ENCODE measurements at places on chromosomes 3 and 15.

- DNase-seq: no peak
Observed at GRCh38 chr3:146131616-146132410, 29.2 kb downstream of the PLOD2 start.

DNA sequence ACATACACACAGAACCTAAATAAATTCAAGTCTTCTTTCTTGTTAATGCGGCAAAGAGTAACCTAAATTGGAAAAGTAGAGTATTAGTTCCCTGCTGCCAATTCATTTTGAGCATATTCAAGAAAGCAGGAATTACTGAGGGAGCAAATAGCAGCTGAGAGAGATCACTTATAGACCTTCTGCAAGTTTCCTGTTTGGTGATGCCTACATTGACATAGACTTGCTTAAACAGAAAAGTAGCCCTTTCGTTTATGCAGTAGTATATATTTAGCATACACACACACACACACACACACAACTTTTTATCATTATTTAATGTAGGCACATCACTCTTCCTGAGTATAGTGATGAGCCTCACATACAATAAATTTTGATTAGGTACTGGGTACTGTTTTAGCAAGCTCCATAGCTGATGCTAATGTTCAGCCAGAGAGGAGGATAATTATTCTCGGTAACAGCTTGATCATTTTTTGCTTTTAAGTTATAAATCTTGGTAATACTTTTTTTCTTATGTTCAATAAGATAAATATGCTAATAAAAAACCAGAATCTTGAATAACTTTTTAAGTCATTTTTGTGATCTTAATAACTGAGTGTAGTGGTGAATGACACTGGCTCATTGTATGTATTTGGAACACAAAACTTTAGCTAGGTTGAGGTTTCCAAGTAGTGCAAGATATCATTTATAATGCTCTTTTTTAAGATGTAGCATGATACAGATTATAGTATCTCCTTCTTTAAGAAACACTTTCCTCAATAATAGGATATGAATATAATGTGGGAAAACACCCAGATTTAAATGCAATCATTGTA is 174.7 kb downstream of the MBNL1 start:
- DNase-seq: no peak

DNA sequence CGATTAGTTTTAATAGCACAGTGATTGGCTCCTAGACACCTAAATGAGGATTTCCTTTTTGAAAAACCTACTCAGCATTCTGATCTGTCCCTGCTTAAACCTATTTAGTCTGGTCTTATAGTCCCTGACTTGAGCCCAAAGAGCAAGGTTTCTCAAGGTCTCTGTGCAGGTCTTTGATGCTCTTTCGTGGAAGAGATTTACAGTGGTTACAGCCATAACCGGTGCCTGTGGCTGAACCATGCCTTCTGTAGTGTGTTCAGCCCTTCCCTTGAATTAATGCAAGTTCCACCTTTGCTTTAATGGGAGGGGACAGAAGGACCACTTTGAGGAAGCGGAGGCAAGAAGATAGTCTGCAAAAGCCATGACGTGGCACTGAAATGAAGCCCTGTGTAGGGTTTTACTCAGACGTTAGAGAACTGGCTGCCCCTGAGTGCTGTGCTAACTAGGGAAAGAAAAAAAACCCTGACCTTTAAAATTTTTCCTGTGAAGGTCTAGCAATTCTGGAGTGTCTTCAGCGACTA is 43.0 kb downstream of the ZBTB38 start:
- DNase-seq: no peak

DNA sequence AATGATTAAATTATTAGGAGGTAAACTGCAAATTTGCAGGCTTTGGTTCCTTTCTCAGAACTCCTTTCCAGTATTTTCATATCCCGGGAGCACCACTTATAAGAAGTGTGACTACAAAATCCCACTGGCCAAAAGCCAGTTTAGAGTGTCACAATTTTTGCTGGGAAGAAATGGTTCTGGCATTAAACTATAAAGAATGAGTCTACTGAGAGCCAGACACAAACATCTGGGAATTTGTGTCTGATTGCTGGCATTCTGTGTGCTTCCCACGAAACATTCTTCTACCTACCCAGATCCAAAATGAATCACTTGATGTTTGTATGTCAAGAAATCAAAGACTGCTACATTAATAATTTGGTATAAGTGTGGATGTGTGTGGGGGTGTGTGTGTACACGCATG is 82.8 kb downstream of the DUT start:
- no peak for DNase-seq

- no peak for DNase-seq
Observed at GRCh38 chr3:113634782-113635474, 61.5 kb downstream of the USF3 start.

DNA sequence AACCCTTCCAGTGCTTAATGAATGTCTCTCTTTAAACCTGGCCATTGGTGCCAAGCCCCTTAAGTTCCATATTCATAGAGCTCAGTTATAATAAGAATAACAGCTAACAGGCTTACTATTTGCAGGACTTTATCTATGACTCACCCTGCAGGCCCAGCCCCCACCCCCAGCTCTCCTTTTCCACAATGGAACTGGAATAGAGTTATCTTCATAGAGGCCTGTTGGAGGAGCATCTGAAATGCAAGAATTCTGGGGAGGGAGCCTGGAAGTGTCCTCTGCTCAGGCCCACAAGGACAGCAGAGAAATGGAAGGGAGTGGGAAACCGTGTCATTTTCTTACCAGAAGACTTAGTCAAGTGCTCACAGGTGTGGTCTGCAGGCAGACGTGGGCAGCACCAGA is 52.8 kb downstream of the SEMA5B start:
- DNase-seq: no peak

GRCh38 chr3:65796676-65797075 is 242.0 kb downstream of the MAGI1 start:
- DNase-seq: no peak

DNA sequence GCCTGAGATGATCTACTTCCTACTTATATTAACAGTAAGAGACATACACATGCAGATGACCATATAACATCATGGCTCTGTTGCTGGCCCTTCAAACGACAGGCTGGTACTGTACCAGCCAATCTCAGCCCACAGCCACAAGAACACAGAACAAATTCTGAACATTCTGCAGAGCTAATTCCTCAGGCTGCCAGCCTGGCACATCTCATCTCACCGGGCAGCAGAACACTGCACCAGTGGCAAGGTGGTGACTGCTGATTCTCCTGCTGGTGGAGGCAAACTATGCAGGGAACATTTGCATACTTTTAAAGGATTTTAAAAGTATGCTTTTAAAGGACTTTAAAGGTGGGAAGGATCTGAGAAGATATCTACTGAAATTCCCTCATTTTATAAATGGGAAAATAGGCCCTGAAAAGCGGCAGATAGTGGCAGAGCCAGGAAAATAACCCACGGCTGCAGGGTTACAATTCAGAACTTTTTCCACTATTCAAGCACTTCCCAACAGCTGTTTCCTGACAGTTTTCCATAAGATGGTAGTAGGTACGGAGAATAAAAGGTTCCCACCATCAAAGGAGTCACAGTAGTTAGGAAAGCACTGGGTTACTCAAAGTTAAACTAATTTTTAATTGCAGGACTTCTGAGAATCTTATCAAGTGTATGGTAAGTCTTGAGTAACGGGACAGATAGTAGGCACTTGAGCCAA is 37.3 kb downstream of the SUMF1 start:
- no peak for DNase-seq

- no peak for DNase-seq
Observed at GRCh38 chr3:129605203-129605921, 1.1 kb downstream of the PLXND1 start.

DNA sequence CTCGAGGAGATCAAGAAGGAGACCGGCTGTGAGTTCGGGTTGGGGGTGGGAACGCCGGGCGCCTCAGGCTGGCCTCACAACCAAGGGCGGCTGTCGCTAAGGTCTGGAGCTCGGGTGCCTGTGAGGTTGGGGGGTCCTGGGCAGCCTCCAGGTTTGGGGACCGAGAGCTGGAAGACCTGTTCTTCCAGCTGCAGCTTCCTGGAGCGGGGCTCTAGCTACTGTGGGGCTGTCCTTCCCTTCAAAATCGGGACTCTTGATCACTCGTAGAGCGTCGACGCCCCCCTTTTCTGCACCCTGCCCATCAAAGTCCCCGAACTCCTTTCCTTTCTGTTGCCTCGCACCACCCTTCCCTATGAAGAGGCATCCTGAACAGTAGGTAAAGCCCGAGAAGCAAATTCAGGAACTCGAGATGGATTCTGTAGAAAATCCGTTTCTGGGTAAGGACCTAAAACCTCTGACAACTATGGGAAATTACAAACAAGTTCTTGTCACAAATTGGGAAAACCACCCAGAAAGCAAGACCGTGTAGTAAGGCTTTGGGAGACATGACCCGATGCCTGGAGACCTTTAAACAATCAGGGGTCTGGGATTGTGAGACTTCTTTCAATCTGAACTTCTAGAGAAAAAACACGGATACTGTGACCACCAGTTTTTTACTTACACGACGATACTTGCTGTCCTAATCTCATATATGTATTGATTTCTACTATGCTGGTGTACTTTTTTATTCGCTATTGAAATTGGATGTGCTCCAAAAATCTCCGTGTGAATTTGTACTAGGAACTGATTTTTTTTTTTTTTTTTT is 556 bp downstream of the CHP1 start:
- DNase-seq: no peak

GRCh38 chr15:87710406-87710805 is 546.1 kb downstream of the NTRK3 start:
- DNase-seq: no peak

DNA sequence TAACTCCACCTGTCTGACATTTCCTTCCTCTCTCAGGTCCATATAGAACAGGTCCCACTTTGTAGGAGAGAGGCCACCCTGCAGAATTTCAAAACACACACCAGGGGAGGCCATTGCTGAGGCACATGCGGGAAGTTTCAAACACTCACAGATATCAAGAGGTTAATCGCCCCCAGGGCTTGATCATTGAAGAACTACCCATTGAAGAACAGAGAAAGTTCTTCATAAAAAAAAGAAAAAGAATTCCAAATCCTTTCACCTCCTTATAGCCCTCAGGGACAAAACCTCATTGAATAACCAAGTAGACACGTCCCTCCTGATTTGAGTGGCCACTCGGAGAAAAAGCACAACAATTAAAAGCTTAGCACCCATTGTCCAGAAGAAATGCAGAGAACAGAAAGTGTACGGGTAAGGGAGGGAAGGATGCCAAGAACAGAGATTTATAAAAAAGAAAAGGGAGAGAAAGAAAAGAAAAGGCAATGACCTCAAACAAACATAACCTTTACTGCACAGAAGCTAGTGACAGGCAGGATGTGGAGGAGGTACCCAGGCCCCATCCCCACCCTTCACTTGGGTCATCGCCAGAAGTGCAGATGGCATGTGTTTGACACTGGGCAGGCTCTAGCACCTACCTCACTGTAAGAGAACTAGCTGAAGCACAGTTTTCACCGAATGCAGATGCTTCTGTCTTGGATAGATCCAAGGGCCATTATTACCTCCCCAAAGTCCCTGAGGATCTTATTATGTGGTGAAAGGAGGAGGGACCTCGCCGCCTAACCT is 112.3 kb upstream of the HES1 start:
- no peak for DNase-seq

- DNase-seq: no peak
Observed at GRCh38 chr15:41285285-41285684, 47.1 kb downstream of the OIP5 start.

DNA sequence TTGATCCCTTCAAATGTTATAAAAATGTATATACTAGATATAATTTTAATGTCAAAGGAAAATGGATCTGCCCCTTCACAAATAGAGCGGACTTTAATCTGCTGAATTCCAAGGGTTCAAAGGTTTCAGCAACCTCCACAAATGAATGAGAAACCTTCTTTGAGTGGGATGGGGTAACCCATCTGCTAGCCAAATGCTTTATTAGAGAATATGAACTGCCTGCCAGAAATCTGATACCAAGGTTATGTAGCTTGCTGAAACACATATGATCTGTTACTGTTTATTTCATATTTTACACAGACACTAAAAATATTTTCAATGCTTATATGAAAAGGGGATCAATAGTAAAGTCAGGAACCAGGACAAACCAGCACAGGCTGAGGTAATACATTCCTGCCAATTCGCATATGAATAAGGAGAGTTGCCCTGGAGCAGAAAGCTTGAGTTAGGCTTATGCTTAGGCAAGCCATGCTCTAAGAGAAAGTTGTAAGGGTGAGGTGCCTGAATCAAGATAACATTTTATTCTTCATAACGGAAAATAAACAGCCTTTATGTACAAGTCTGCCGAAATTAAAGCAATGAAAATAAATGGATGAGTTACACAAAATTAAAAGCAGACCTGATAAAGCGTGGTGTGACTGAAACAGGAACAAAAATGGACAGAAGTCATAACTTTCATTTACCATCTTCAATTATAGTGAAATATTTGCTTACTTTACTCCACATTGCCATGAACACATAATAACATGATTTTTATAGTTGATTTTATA is 26.5 kb downstream of the PLOD2 start:
- DNase-seq: no peak

DNA sequence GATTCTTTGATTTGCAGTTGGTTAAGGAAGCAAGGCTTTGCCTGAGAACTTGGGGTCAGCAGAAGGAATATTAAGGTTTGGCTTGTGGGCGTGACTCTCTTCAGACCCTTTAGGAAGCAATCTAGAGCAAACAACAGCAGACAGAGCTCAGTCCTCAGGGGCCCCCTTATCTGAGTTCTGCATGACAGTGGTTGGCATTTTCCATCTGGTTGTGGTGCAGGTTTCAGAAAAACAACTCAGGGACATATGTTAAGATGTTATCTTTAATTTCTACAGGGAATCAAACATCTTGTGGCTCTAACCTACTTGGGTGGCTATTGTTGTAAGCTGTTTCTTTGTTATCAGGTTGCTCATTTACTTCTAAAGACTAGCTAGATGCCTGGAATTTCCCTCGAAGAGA is 141.4 kb downstream of the VPS8 start:
- no peak for DNase-seq

DNA sequence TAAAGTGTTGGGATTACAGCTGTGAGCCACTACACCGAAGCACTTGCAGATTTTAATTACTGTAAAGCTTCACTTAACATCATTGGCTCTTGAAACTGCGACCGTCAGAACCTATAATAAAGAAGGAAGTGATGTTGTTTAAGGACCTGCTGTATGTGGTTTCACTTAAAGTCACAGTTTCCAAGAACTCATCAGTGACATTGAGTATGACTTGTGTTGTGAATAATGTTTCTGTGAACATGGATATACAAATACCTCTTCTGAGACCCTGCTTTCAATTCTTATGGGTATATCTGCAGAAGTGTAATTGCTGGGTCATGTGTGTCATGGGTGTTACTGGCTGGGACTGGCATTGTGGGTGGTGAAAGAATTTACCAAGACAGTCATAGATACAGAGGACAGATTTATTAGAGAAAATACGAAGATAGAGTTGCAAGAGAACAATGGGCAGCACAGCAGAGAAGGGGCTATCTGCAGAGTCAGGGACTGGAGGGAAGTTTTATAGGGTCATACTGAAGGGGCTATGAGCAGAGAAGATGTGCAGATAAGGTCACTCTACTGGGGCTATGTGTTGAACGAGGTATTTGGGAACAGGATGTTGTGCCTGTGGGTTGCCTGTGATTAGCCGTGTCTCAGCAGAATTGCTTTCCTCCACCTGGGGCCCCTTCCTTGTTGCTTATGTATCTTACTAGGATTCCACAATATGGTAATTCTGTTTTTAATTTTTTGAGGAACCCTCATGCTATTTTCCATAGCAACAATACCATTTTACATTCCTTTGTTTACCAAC is 4.5 kb downstream of the NDUFB5 start:
- DNase-seq: peak; percentile 38

- DNase-seq: no peak
Observed at GRCh38 chr3:58383904-58384303, 49.7 kb downstream of the PDHB start.
